Tracheal epithelial cell (primary cell): ENCODE measurements at places on chromosomes 13 and 19. TPM values are rescaled to one million over a fixed set of nuclear protein-coding genes. Genes with fewer than 3 reads are reported as not detected.

Gene TEX29
- not detected in 2 replicates for total RNA-seq

Gene RYR1
- 0.48 and 5.5 TPM in 2 replicates for total RNA-seq

Gene ATP8A2
- total RNA-seq: under 0.01 and 2.2 TPM in 2 replicates

Gene DAND5
- total RNA-seq: 0.24 TPM in 1 of 2 replicates, not detected in the other

Gene CACNG7
- total RNA-seq: not detected in 2 replicates

Gene GRIN2D
- total RNA-seq: under 0.01 and 0.24 TPM in 2 replicates

Gene F7
- total RNA-seq: not detected in 2 replicates

Gene ZNF749
- total RNA-seq: 15.3 and 20.0 TPM in 2 replicates

Gene KLK8
- total RNA-seq: 8.3 and 13.0 TPM in 2 replicates

Gene LTBP4
- total RNA-seq: 29.4 and 38.4 TPM in 2 replicates

Gene RB1
- 25.8 and 26.5 TPM in 2 replicates for total RNA-seq

Gene SELENOV
- total RNA-seq: not detected in 2 replicates
